Activated T-cell treated with anti-CD3 and anti-CD28 coated beads for 4 hours (primary cell): ENCODE measurements at places on chromosomes 11 and 22.

GRCh38 chr11:114571712-114572111, 12.0 kb upstream of the NXPE1 start:
- DNase-seq: no peak

GRCh38 chr11:33110083-33110482, 51.2 kb downstream of the CSTF3 start:
- no peak for DNase-seq

DNA sequence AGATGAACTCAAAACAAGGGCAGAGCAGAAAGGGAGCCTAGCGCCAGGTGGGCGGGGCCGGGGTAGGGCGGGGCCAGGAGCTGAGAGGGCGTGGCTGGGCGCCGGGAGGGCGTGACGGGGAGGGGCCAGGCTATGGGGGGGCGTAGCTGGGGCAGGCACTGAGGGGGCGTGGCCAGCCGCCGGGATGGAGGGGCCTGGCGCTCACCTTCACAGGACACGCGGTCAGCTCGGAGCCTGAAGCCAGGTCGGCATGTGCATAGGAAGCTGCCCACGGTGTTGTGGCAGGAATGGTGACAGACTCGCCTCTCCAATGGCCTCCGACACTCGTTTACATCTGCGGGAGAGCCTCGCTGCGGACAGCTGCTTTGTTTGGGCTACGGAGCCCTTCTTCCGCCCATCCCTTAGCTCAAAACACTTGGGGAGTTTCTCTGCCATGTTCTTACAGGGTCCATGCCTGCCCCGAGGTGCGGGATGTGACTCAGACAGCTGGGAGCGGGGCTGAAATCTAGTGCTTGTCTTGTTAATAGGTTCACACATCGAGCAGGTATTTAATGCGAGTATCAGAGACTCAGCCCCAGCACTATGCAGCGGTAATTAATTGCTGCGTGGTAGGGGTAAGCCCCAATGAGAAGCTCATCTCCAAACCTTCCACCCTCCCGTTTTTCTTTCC, 13.4 kb downstream of the VWCE start:
- no peak for DNase-seq

- no peak for DNase-seq
Observed at GRCh38 chr11:3036419-3036818, 20.8 kb downstream of the CARS1 start.

GRCh38 chr11:6336293-6336692, 16.0 kb upstream of the CAVIN3 start:
- DNase-seq: no peak

- DNase-seq: no peak
Observed at GRCh38 chr11:44531636-44532035, 33.8 kb upstream of the CD82 start.

DNA sequence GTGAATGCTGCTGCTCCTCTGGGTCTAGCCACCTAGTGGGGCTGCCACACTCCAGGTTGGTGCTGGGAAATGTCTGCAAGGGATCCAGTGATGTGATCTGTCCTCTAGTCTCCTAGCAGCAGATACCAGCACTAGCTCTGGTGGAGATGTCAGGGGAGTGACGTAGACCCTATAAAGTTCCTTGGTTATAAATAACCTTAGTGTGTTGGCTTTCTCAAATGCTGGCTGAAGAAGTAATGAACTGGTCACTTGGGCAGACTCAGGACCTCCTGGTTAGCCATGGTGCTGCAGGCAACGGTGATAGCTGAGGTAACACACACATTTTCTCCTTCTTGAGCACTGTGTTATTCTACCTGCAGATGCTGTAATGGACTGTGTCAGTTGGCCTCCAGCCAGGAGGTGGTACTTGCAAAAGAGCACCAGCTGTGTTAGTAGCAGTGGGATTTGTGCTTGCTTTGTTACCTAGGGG, 35.5 kb downstream of the BBOX1 start:
- DNase-seq: no peak

GRCh38 chr22:49756201-49756600, 71.5 kb downstream of the BRD1 start:
- DNase-seq: no peak

GRCh38 chr11:69467196-69467595, 14.3 kb upstream of the LINC01488 start:
- DNase-seq: no peak

GRCh38 chr22:29145321-29146072, 60.2 kb upstream of the EMID1 start:
- no peak for DNase-seq

- no peak for DNase-seq
Observed at GRCh38 chr11:100670140-100670539, 16.9 kb upstream of the ARHGAP42 start.

DNA sequence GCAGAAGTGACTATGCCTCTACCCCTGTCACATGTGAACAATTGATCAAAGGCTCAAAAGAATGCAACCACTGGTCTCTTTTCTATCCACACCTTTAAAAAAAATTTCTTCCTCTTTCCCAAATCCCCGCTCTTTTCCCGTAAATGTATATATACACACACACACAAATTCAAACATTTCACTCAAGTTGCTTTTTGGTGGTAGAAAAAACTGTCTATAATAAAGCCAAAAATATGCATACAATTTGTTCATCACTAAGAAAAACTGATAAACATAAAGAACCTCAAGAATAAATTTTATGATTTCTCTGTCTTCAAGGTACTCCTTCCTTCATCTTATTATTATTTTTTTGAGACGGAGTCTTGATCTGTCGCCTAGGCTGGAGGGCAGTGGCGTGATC, 5.6 kb downstream of the SMC1B start:
- DNase-seq: no peak

- DNase-seq: no peak
Observed at GRCh38 chr11:126438691-126439090, 83.2 kb downstream of the ST3GAL4 start.
